ENCODE measurements at places on chromosomes 5 and 9.

DNA sequence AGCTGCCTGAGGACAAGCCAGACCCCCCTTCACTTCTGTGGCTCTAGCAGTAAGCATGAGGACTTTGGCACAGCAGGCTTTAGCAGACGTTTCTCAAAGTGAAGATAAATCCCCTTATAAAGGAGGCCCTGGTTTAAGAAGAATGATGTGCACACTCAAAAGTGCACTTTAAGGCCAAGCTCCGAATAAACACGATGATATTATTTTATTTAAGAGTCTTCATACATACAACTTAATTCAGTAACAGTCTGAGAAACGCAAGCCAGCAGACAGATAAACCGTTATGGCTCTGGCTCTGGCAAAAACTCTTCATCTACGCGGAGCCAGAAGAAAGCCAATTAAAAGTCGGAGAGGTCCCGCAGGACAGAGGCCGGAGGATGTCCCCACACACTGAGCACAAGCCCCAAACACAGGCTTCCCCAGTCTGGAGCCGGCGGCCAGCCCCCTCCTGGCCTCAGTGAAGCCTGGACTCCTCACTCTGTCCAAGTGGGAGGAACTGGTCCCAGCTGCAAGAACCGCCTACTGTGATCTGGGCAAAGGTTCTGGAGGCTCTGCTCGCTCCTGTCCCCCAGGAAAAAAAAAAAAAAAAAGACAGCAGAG is 44.6 kb downstream of the ADAMTS2 start:
- H3K36me3 ChIP-seq, result no peaks in the 10 kb centered on the region
- H3K4me3 ChIP-seq, result no peak overlapping the region
- H3K27ac ChIP-seq, result no peak overlapping the region
- H3K27me3 ChIP-seq, result no peaks in the 10 kb centered on the region

GRCh38 chr9:107721705-107722245 is 232.2 kb upstream of the KLF4 start:
- H3K27ac ChIP-seq, result no peak overlapping the region
- no peaks in the 10 kb centered on the region for H3K36me3 ChIP-seq
- DNase-seq, result no peak
- H3K4me1 ChIP-seq, result no peaks in the 10 kb centered on the region

GRCh38 chr5:147986134-147986757 is 77.5 kb upstream of the SPINK5 start:
- no peaks in the 10 kb centered on the region for H3K36me3 ChIP-seq
- no peaks in the 10 kb centered on the region for H3K4me1 ChIP-seq
- no peaks in the 10 kb centered on the region for H3K27me3 ChIP-seq
- DNase-seq, result no peak
- H3K27ac ChIP-seq, result no peak overlapping the region
- no peak overlapping the region for H3K4me3 ChIP-seq

GRCh38 chr5:93250424-93250823 is 330.6 kb downstream of the NR2F1-AS1 start:
- peaks cover 52% of the 10 kb centered on the region for H3K4me1 ChIP-seq
- no peak for DNase-seq
- no peaks in the 10 kb centered on the region for H3K27me3 ChIP-seq
- peak overlapping the region; percentile 93 for H3K27ac ChIP-seq

DNA sequence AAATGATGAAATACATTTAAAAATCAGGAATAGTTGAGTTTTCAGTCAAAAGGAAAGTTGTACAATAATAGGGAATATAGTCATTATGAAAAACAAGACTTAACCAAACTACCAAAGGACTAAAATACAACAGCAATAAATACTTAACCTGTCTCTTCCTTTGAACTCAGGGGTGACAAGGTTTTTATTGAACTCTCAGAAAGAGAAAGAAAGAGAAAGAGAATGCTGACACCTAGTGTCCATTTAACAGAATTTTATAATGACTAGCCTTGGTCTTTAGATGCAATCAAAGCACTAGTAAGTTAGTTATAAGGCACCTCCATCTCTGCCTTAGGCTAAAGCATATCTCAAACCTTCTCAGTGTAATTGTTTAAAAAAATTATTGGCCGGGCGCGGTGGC is 47.5 kb downstream of the UIMC1 start:
- peaks cover 21% of the 10 kb centered on the region for H3K36me3 ChIP-seq
- H3K4me1 ChIP-seq, result peaks cover 20% of the 10 kb centered on the region
- H3K4me3 ChIP-seq, result no peak overlapping the region
- no peak overlapping the region for H3K27ac ChIP-seq

GRCh38 chr5:8691221-8691620 is 822.3 kb downstream of the MTRR start:
- DNase-seq, result no peak
- H3K4me1 ChIP-seq, result no peaks in the 10 kb centered on the region
- H3K36me3 ChIP-seq, result no peaks in the 10 kb centered on the region
- H3K27ac ChIP-seq, result no peak overlapping the region

GRCh38 chr9:93648836-93649235 is 72.5 kb downstream of the PHF2 start:
- H3K4me3 ChIP-seq, result no peak overlapping the region
- no peaks in the 10 kb centered on the region for H3K27me3 ChIP-seq

All from tibial nerve (tissue), 4 donors.